ENCODE measurements at places on chromosomes 2 and 18.
A peak's percentile ranks its signal among the peaks of the same experiment; 100 is the strongest.

- DNase-seq = no peak
Observed at GRCh38 chr2:15006667-15007066, 374.1 kb downstream of the LRATD1 start.

DNA sequence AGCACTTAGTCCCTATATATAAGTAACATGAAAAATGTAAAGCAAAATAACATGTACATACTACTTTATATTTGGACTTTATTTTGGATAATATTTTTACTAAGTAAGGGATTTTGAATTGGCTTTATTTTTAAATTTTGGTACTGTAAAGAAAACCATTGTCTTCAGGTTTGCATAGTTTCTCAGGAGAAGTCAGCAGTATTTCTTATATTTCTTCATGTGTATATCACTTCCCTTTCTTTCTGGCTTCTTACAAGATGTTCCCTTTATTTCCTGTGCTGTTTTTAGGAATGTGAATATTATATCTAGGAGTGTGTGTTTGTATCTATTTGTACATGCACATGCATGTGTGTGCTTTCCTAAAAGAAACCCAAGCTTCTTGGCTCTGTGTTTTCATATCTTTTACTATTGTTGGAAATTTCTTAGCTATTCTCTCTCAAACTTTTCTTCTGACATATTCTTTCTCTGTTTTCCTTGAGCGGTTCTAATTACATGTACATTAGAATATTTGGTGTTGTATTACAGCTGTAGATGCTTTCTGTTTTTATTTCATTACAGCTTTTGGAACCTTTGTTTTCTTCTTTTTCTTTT lies 1549.7 kb upstream of the ACVR2A start:
- DNase-seq = no peak

GRCh38 chr2:85511008-85511811 lies 27.8 kb upstream of the MAT2A start:
- DNase-seq = no peak

DNA sequence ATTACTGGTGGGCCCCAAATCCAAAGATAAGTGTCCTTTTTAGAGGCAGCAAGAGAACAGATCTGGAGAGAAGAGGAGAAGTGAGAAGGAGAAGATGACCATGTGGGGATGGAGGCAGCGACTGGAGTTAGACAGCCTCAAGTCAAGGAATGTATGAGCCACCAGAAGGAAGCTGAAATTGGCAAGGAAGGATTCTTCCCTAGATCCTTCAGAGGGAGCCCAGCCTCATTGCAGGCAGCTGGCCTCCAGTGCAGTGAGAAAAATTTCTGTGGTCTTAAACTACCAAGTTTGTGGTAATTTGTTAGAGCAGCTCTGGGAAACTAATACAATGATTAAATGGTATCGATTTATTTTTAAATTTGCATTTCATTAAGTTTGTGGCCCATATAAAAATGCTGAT lies 167.9 kb downstream of the NCKAP5 start:
- DNase-seq = no peak

DNA sequence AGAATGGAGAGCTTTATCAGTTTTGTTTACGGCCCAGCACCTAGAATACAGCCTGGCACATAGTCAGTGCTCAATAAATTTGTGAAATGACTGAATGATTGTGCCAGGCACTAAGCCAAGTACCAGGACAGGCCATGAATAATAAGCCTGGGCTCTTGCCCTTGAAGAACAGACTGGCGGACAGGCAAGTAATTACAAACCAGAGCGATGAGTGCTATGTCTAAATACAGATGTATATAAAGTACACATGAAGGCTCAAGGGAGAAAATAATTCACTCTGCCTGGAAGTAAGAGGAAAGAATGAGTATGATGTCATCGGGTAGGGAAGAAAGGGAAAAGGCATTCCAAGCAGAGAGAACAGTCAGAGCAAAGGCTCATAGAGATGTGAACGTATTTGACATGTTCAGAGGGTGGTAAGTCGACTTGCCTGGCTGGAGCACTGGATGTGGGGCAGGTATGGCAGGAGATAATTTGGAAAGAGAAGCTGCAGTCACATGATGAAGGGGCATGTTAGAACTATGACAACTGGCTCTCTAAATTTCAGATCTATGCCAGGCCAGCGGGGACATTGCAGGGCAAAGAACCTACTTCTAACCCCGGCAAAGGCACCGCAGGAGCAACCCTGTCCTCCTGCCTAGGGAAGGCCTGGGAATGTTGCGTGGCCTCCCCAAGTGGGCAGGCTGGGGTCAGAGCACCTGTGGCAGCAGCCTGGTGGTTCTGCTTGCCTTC lies 119.1 kb upstream of the STPG4 start:
- DNase-seq = no peak

- DNase-seq = peak; percentile 55
Observed at GRCh38 chr2:121748202-121748601, 7.2 kb upstream of the TSN start.

DNA sequence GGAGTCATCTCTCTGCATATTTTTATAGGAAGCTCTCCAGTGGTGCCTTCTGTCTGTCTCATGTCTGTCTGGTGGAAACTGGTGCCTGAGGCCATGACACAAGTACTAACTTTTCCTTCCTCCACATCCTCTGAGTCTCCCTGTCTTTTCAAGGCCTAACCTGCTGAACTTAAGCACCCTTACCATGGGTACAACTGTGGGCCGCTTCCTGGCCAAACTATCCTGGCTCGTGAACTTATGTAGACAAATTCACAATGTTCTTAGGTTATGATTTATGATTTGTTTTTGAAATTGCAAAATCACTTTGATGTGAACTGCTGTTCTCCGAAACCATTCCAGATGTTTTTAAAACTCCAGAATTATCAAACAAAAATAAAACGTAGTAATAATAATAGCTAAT lies 804.5 kb upstream of the POU3F3 start:
- no peak for DNase-seq

DNA sequence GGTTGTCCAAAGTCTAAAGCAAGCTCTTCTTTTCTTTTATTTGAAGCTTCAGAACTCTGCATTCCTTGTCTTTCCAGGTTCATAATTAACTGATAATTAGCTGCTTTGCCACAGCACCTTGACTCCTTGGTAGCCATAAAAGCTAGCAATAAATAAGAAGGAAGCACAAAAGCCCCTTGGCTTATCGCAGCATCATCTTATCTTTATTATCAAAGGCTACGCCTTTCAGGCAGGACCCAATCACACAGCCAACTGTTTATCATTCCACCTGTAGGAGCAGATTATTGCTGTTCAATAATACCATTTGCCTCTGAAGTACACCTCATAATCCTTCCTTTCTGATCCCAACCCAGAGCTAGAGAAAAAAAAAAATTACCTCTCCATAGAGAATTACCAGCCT lies 489.2 kb downstream of the SATB2 start:
- DNase-seq = no peak

DNA sequence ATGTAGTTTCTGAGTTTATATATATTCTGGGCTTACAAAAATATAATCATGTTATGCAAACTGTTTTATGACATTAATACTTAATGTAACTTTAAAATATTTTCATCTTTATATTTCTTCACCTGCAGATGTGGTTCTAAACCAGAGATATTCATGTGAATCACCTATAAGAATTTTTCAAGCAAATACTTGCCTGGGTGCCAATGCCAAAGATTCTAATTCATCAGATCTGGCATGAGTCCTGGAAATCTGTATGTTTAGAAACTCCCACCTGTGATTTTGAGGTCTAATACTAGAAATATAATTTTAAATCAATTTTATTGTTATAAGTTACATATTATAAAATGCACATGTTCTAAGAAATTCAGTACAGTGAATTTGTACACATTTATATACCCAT lies 19.9 kb upstream of the DNAH6 start:
- no peak for DNase-seq

DNA sequence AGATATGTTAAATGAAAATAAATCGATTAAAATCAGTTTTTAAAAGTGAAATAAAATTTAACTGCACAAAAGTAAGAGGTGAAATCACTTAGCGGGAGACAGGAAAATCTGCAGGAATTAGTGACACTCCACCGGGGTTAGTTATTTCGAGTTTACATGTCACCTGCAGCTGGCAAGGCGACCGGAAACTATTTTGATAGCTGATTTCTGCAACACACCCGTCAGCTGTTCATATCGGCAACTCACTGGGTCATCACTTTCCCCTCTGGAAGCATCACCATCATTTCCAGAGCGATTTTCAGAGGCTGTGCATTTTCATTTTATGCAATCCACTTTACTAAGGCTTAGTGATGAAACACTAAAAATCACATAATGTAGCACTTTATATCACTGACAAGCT lies 52.9 kb downstream of the PXDN start:
- DNase-seq = no peak

DNA sequence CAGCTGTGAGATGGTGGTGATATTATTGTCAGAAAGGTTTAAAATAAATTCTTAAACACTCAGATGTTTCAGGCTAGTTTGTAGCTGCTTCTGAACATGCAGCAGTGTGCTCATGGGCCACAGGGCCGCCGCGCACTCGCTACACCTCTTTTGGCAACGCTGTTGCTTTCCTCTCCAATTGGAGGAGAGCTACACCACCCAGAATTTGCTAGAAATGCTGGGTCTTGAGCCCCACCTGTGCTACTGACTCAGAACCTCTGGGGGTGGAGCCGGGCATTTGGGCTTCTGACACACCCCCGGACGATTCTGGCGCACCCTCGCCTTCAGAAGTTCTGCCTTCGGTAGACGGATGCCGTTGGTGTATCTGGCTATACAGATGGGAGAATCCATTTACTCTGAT lies 15.7 kb downstream of the LRRFIP1 start:
- DNase-seq = no peak

DNA sequence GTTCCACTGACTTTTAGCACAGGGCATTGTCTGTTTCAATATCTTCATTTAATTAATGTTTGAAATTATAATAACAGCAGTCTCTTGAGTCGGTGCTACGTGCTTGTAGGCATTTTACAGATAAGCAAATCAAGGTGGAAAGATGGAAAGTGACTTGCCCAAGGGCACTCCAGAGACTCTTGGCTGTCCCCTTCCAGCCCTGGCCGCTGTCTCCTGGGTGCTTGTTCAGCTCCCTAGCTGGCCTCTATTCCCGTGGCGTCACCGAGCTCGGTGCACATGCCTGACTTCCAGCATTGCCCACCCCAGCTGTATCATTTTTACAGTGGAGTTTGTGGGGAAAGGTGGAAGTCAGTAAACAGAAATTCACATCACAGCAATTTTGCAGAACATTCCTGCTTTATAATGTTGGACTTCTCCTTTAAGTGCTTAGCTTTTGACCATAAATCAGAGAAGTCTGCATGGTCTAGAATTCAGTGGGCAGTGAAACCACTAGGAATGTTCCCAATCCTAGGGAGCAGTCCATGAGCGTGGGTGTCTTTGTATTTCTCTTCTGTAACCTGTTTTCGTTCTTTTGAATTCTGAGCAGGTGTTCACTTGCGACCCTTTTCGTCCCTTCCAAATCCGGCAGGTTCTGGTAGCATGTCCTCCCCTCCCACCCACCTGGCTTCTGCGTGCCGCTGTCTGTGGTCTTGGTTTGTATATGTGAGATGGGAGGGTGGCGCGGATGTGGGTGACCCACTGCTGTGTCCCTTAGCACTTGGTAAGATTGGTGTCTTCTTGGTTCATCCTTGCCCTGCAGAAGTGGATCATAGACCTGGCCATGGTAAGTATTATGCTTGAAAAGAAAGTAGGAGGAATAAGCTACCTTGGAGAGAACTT lies 8.4 kb downstream of the SLC66A3 start:
- DNase-seq = no peak

DNA sequence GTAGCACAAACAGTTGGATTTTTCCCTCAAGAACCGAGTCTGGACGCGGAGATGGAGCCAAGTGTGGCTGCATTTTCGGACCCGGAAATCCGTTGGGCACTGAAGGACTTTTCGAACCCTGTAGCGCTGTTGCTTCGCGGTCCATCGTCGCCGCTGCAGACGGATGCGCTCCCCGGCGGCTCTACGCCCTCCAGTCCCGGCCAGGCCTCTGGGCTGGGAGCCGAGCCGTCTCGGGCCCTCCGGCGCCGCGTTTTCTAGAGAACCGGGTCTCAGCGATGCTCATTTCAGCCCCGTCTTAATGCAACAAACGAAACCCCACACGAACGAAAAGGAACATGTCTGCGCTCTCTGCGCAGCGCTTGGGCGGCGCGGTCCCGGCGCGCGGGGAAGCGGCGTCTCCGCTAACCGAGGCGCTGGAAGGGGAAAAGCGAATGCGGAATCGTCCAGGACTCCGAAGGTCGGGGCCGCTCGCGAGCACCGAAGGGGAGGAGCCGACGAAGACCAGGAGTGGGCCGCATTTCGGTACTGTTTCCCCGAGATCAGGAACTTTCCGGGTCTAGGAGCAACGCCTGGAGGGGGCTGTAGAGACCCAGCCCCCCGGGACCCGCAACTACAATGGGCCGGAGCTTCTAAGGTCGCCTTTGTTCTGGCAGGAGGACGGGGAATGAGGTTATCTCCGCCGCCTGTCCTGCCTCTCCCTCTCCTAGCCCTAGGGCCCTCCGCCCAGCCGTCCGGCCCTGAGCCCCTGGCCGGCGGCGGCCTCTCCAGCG lies 3.2 kb downstream of the EMX1 start:
- no peak for DNase-seq

DNA sequence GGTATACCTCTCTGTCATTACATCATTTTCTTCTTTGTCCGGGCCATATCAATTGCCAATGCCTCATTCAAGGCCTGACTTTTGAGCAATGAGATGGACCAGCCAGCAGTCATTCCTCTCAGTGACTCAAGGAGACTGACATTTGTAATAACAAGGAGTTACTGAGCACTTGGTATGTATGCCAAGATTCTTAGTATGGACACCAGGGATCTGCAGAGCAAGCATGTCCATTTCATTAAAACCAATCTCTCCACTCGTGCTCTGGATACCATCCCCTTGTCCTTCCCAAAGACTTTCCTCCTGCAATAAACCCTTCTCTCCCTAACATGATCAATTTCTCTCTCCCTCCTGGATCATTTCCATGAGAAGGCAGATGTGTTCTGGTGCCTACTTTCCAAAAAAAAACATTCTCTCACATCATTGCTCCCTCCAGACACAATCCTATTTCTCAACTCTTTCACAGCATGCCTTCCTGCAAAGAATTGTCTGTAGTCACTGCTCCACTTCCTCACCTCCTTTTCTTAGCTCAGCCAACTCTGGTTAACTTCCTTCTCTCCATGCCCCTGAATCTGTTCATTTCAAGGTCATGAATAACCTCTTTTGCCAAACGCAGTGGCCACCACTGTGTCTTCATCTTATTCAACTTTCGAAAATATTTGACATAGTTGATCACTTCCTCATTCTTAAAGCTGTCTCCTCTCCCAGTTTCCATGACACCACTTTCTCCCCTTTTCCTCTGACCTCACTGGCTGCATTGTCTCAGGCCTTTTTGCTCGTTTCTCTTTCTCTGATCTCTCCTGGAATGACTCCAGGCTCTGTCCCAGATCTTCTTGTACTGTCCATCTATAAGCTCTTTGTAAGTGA lies 102.8 kb upstream of the CYP1B1 start:
- DNase-seq = peak; percentile 79

Data from HT1080 (cell line).